ENCODE measurements at places on chromosomes 7 and 10. TPM values are rescaled to one million over a fixed set of nuclear protein-coding genes. Genes with fewer than 3 reads are reported as not detected.

GRCh38 chr7:80017101-80017698 is 117.4 kb upstream of the GNAI1 start:
- H3K36me3 ChIP-seq, result no peaks in the 10 kb centered on the region
- no peak overlapping the region for H3K27ac ChIP-seq
- H3K27me3 ChIP-seq, result no peaks in the 10 kb centered on the region

DNA sequence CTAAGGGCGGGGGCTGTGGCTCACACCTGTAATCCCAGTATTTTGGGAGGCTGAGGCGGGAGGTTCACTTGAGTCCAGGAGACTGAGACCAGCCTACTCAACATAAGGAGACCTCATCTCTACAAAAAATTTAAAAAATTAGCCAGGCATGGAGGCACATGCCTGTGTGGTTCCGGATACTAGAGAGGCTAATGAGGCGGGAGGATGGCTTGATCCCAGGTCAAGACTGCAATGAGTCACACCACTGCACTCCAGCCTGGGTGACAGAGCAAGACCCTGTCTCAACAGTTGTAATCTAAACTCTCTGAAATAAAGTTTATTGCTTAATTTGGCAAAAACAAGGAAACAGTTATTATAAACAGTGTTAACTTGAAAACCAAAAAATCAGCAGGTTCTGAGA is 123.3 kb downstream of the USP6NL start:
- H3K4me1 ChIP-seq, result no peaks in the 10 kb centered on the region
- no peaks in the 10 kb centered on the region for H3K27me3 ChIP-seq
- no peak overlapping the region for H3K27ac ChIP-seq
- DNase-seq, result no peak
- no peak overlapping the region for H3K4me3 ChIP-seq

GRCh38 chr10:3538291-3538655 is 246.7 kb downstream of the KLF6 start:
- no peak overlapping the region for H3K4me3 ChIP-seq
- no peaks in the 10 kb centered on the region for H3K36me3 ChIP-seq
- DNase-seq, result no peak
- H3K4me1 ChIP-seq, result no peaks in the 10 kb centered on the region
- peaks cover 2% of the 10 kb centered on the region for H3K27me3 ChIP-seq
- no peak overlapping the region for H3K27ac ChIP-seq

DNA sequence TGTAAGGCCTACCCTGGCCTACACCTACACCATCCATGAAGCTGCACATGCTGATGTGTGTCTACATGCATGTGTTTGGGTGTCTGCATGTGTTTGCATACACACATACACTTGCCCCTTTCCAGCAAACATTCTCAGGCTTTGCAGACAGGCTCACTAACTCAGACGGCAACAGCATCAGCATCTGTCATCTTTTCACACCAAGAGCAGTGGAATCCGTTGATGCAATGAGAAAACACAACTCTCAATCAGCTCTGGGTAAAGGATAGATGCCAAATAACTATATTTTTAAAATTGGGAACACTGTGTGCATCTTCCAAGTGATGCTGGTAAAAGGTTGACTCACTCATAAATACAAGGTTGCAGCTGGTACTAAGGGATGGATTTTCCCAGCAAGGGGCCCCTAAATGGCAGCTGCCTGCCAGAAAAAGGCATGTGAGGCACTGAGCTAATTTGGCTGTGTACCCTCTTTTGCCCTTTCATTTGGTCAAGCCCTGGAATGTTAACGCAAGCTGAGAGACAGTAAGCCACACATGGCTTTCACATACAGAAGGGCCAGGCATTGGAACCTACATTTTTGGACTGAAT is 296.3 kb upstream of the NPSR1 start:
- H3K4me3 ChIP-seq, result no peak overlapping the region
- no peak overlapping the region for H3K27ac ChIP-seq
- DNase-seq, result no peak
- H3K27me3 ChIP-seq, result no peaks in the 10 kb centered on the region
- H3K36me3 ChIP-seq, result no peaks in the 10 kb centered on the region

Gene SLC18A2
- not detected for polyA plus RNA-seq

Gene CCDC3
- not detected for polyA plus RNA-seq

Gene COMTD1
- polyA plus RNA-seq, result 42.8 TPM

Gene FZD1
- 0.12 TPM for polyA plus RNA-seq
